ENCODE measurements at places on chromosomes 7 and 10. TPM values are rescaled to one million over a fixed set of nuclear protein-coding genes. Genes with fewer than 3 reads are reported as not detected.

TRIM73 gene
- total RNA-seq, result 0.90 TPM

DNA sequence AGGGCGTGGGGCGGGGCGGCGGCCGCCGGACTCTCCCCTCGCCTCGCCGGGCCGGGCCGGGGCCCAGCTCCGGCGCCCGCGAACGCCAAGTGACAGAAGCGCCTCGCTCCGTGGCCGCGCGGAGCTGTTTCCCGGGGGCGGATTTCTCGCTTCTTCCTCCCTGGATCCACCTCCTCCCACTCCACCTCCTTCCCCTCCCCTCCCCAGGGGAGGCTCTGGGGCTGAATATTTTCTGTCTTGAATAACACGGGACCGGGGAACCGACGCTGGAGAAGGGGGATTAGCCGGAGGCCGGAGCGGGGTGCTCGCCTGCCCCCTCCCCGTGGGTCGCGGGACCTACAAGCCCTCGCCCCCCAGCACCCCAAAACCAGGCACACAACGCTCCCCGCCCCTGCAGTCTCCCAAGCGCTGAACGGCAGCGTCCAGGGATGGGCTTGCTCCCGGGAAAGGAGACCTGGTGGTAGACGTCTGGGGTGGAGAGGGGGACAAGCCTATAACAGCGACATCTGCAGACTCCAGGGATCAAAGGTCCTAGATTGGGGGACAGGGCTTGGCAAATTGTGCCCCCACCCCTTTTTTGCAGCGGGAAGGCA is at the start of gene ARHGAP21:
ARHGAP21 (minus strand) TSS at position 100 of the 593 bp plus-strand sequence. CDS start 1,988 bp downstream, outside the sequence.
- H3K27me3 ChIP-seq, result peaks cover 16% of the 10 kb centered on the region
- peak within 1 kb of the TSS; percentile 86 for H3K4me3 ChIP-seq
- DNase-seq, result peak; percentile 78

GRCh38 chr10:129372172-129372571 is 94.9 kb upstream of the MGMT start:
- H3K27ac ChIP-seq, result no peak overlapping the region
- no peaks in the 10 kb centered on the region for H3K36me3 ChIP-seq
- no peaks in the 10 kb centered on the region for H3K4me1 ChIP-seq
- no peak overlapping the region for H3K4me3 ChIP-seq
- no peaks in the 10 kb centered on the region for H3K27me3 ChIP-seq
- DNase-seq, result no peak

- H3K36me3 ChIP-seq, result peaks cover 3% of the 10 kb centered on the region
- peaks cover 14% of the 10 kb centered on the region for H3K4me1 ChIP-seq
These were observed 39.7 kb downstream of the RASGEF1A start for GRCh38 chr10:43226851-43227845.

DNA sequence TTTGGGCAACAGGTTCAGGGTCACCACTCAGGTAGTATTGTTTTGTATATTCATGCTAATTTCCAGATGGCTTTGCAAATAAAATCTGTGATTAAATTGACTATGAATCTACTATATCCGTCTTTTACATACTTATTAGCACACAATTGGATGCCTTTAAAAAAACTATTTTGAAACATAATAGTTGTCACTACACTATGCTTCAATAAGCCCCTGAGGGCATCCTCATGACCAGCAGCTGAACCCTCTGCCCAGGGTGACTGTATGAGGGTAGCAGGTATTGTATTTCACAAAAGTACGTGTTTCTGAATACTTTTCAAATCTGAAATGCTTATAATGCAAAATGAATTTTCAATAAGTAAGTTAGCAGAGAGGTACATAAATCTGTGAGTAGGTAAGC is 97.3 kb downstream of the DNAH11 start:
- no peak overlapping the region for H3K27ac ChIP-seq
- no peaks in the 10 kb centered on the region for H3K36me3 ChIP-seq
- no peak for DNase-seq
- no peaks in the 10 kb centered on the region for H3K27me3 ChIP-seq

HOXA1 gene
- total RNA-seq, result not detected

DNA sequence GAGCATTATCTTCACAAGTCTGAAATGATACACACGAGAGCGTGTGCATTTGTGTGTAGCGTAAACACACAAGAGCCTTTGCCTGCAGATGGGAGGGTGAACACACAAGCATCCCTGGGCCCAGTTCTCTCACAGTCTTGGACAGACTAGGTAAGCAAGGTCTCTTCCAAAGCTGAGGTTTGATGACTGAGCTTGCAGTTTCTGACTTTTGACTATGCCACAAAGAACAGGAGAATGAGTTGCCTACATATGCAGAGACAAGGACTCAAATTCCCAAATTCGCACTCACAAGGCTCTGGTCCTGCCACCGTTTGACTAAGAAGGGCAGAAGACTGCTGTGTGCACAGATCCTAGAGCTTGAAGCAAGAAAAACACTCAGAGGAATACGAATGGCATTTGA is 55.8 kb downstream of the FAM53B start:
- no peaks in the 10 kb centered on the region for H3K27me3 ChIP-seq
- DNase-seq, result no peak
- H3K4me3 ChIP-seq, result no peak overlapping the region
- 0 out of 2 replicates have a peak, but pooled peaks cover 7% of the 10 kb centered on the region for H3K4me1 ChIP-seq
- no peaks in the 10 kb centered on the region for H3K36me3 ChIP-seq

DNA sequence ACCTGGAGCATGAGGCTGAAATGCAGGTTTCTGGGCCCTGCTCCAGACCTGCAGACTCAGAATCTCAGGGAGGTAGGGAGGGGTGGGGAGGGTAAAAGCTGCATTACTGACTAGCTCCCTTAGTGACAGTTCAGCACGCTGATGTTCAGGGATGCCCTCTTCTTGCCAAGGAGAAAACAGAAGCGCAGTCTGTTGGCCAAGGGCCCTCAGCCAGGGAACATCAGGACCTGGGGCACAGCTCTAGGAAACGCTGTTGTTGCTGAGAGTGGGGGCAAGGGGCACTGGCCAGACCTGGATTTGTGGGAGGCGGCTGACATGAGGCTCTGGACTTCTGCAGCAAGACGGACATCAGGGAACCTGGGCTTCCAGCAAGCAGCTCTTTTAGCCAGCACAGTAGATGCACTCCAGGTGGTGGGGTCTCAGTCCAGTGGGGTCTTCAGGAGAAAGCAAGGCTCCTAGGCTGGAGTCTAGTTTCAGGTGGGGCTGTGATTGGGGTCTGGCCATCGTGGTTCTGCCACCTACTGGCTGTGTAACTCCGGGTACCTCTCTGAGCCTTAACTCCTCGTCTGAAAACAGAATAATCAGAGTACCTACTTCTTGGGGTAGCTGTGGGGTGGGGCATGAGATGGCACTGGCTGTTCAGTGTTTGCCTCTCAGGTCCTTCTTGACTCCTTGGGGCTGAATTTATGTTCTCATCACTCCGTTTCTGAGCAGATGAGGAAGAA is 72.9 kb upstream of the PRLHR start:
- H3K27me3 ChIP-seq, result no peaks in the 10 kb centered on the region
- no peak for DNase-seq
- no peaks in the 10 kb centered on the region for H3K4me1 ChIP-seq
- H3K27ac ChIP-seq, result no peak overlapping the region
- no peak overlapping the region for H3K4me3 ChIP-seq
- no peaks in the 10 kb centered on the region for H3K36me3 ChIP-seq

DNA sequence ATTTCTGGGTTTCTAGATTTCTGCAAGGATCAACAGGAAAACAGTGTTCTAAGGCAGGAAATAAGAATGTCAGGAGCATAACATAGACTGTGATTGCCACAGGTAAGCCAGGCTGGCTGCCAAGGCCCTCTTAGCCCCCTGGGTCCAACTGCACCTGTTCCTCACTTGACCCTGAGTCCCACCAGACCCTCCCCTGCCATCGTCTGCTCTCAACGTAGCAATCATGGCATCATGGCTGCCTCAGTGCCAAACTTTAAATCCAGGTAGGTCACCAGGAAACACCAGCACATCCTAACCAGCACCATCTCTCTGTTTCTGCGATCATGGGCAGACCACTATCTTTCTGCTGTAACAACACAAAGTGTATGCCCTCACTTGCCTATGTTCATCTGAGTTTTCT is 267.2 kb downstream of the PAXIP1 start:
- no peak overlapping the region for H3K4me3 ChIP-seq
- no peaks in the 10 kb centered on the region for H3K27me3 ChIP-seq
- DNase-seq, result no peak
- no peaks in the 10 kb centered on the region for H3K4me1 ChIP-seq
- H3K36me3 ChIP-seq, result no peaks in the 10 kb centered on the region
- H3K27ac ChIP-seq, result no peak overlapping the region

VAX1 gene
- not detected for total RNA-seq

- no peaks in the 10 kb centered on the region for H3K36me3 ChIP-seq
- H3K4me1 ChIP-seq, result no peaks in the 10 kb centered on the region
- no peak for DNase-seq
- H3K4me3 ChIP-seq, result no peak overlapping the region
These were observed 458.4 kb downstream of the XPNPEP1 start for GRCh38 chr10:109464949-109465348.

DLX5 gene
- total RNA-seq, result not detected

DNA sequence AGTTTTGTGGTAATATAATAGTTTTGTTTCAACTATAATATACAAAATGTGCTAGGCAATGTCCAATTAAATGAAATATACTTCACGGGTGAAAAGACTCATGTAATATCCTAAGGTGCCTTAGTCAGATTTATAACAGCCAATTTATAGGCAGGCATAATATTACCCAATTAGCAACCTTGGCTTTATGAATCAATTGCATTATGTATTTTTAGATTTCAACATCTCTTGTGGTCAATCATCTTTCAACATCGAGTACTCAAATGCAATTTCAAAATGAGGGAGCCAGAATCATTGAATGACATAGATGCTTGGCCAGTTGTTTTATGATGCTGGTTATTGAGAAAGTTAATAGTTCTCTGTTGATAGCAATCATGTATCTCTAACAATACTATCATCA is 110.3 kb upstream of the SP8 start:
- no peak overlapping the region for H3K4me3 ChIP-seq
- no peaks in the 10 kb centered on the region for H3K27me3 ChIP-seq
- no peaks in the 10 kb centered on the region for H3K4me1 ChIP-seq
- DNase-seq, result no peak
- H3K27ac ChIP-seq, result no peak overlapping the region

GRCh38 chr7:138756591-138757242 is 41.1 kb upstream of the TMEM213 start:
- H3K27me3 ChIP-seq, result no peaks in the 10 kb centered on the region
- H3K4me1 ChIP-seq, result peaks cover 10% of the 10 kb centered on the region
- DNase-seq, result no peak
- H3K4me3 ChIP-seq, result no peak overlapping the region
- H3K27ac ChIP-seq, result no peak overlapping the region

GRCh38 chr10:103751667-103752290 is 103.6 kb downstream of the SH3PXD2A start:
- no peak overlapping the region for H3K27ac ChIP-seq
- no peak overlapping the region for H3K4me3 ChIP-seq
- no peaks in the 10 kb centered on the region for H3K36me3 ChIP-seq
- DNase-seq, result no peak

GRCh38 chr10:75347186-75347585 is 54.4 kb downstream of the ZNF503 start:
- no peak for DNase-seq
- no peaks in the 10 kb centered on the region for H3K36me3 ChIP-seq
- H3K4me1 ChIP-seq, result no peaks in the 10 kb centered on the region
- no peak overlapping the region for H3K27ac ChIP-seq

DNA sequence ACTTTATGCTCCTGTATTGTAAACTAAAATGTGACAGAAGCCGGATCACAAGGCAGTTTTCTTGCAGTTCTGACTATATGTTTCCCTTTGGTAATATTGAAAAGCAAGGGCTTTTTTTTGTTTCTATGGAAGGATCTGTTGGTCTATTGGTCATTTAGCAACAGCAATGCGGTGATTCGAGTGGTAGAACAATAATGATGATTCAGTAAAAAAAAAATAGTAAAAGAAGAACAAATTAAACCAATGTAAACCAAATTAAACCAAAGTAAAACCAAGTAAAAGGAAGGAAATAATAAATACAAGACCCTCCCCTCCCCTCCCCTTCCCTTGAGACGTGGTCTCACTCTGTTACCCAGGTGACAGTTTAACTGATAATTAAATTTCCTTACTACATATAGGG is 17.8 kb upstream of the CCNY start:
- H3K36me3 ChIP-seq, result no peaks in the 10 kb centered on the region
- no peak overlapping the region for H3K4me3 ChIP-seq
- DNase-seq, result no peak

CLCN1 gene
- total RNA-seq, result 0.33 TPM

AKR1C2 gene
- 1.0 TPM for total RNA-seq

CALML3 gene
- not detected for total RNA-seq

LRRC61 gene
- 1.0 TPM for total RNA-seq
